ENCODE measurements at places on chromosomes 12 and 14.

DNA sequence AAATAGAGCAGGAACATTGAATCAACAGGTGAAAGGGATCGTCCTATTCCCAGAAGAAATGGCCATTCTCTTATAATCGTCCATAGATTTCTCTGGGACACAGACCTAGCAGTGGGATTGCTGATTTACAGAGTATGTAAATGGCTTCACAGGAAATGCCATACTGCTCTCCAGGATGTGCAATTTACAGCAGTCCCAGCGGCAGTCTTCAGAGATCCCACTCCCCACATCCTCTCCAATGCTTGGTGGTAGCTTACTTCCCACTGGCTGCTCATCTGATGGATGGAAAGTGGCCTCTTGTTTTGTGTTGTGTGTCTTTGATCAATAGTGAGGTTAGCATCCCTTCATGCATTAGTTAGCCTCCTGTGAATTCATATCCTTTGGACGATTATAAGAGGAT is 58.1 kb upstream of the PRMT8 start:
- no peak for DNase-seq

DNA sequence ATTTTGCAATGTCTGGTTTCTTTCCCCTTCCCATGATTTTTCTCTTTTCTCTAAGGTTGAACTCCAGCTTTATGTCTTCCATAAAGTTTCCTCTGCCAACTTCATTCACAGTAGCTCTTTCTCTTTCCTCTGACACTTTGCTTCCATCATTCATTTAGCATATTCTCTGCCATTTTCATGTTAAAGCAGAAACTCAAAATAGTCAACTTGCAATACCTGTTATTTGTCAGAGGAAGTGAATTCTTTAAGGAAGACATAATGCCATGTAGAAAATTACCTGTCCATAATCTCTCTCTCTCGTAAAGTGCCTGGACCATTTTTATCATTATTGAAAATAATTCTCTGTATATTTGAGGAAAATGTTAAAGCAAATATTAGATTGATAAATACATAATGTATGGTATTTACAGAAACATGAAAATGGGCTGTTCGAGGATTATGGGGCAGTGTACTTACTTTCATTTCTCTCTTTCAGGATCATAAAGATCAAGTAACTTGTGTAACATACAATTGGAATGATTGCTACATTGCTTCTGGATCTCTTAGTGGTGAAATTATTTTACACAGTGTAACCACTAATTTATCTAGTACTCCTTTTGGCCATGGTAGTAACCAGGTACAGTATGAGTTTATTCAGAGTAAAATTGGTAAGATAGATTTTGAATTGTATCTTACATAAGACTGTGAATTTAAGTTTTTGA is 12.6 kb downstream of the NEDD1 start:
- no peak for DNase-seq

DNA sequence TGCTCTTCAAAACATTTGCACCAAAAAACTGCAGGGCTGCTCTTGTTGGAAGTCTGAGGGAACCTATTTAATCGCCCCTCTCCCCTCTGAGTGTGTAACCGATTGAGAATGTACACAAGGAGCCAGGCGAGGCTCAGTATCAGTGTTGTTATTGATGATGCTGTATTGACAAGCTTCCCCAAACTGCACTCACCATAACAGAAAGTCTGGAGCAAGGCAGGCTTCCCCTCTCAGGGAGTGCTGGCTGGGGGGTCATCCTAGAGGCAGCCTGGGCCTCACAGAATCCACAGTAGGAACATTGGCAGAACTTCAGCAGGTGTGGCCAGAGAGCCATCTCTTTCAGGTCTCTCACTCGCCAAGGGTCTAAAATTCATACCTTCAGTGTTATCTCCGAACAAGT is 58.1 kb upstream of the TUNAR start:
- no peak for DNase-seq

GRCh38 chr12:116559162-116559935 is at the start of gene MAP1LC3B2:
Gene MAP1LC3B2, plus strand, starts transcription at chr12:116559381. Its CDS starts 16,562 bp downstream, at chr12:116575943.
- DNase-seq = peak; percentile 79

GRCh38 chr14:29242755-29243754 is 476.5 kb downstream of the FOXG1 start:
- no peak for DNase-seq

DNA sequence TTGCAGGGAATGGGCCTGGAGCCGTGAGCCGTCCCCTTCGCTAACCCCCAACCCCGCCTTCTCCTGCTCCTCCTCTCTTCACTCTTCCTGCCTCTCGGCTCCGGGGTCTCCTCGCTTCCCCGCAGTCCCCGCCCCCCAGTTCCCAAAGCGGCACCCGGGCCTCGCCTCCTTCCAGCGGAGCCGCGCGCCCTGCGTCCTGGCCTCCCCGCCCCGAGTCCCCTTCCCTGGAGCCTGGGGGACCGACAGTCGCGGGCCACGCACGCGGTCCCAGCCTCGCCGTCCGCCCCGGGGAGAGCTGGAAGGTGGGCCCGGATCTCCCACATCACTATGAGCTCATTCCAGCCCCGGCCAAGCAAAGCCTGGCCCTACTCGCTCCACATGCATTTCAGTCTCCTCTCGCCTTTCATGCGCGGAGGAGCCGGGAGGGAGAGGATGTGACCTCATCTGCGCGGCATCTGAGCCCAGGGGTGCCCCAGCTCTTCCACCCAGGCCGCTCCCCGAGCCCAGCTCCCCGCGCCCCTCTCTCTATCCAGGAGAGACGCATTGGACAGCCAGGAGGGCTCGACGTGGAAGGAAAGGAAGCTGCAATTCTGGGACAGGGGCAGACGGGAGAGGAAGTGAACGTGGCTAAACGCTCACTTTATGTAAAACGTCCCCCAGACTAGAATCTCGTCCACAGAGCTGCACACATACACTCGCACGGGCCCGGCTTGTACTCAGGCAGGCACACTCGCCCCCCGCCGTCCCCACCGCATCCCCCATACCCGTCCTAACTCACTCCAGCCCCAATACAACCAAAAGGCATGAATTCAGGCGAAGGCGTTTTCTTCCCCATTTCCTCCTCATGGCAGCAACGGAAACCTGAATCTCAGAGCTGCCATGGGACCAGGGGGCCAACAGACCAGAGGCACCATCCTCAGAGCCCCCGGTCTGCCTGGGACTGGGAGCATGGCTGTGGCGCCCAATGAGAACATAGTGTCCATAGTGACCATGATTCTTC is 108.7 kb upstream of the CCND2 start:
- peak; percentile 79 for DNase-seq

GRCh38 chr14:64968651-64969050 is 3.5 kb downstream of the RAB15 start:
- DNase-seq = no peak

GRCh38 chr12:45852508-45852907 is 123.0 kb downstream of the ARID2 start:
- no peak for DNase-seq

DNA sequence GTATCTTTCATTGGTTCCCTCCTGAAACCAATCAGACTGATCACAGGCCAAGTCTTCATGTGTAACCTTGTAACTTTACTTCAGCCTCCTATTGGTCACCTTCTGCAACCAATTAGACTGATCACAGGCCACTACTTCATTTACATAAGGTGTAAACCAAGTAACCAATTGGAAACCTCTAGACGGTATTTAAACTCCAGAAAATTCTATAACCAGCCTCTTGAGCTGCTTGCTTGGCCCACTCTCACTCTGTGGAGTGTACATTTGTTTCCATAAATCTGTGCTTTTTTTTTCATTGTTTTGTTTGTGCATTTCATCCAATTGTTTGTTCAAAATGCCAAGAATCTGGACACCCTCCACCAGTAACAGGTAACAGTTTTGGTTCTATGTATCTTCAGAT is 47.5 kb downstream of the EIF2S3B start:
- DNase-seq = no peak

- no peak for DNase-seq
Measured at GRCh38 chr12:120167529-120168095, 26.9 kb downstream of the GCN1 start.

- no peak for DNase-seq
Measured at GRCh38 chr12:53618275-53618674, 7.9 kb downstream of the ATF7 start.

DNA sequence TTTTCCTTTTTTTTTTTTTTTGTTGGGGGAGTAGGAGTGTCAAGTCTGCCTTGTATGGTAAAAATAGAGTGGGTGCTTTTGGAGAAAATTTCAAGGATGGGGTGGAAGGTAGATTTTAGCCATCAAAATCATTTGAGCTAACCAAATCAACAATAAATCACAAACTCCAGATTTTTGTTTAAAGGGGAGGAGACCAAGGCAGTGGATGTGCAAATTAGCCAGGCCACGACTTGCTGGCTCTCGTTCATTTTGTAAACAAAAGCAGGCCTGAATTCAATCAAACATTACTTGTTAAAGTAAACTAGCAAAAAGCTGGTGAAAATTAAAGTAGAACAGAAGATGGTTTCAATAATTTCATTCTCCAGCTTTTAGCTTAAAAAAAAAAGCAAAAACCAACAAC is 387.2 kb downstream of the BMP4 start:
- no peak for DNase-seq

GRCh38 chr14:62528296-62528695 is 517.0 kb downstream of the KCNH5 start:
- no peak for DNase-seq

- no peak for DNase-seq
Measured at GRCh38 chr12:32089586-32089985, 17.1 kb upstream of the BICD1 start.

GRCh38 chr12:51480978-51481377 is 56.3 kb downstream of the SLC4A8 start:
- no peak for DNase-seq

DNA sequence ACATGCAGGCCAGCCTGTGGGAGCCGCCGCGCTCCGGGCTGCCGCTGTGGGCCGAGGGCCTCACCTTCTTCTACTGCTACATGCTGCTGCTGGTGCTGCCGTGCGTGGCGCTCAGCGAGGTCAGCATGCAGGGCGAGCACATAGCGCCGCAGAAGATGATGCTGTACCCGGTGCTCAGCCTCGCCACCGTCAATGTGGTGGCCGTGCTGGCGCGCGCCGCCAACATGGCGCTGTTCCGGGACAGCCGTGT is 2.9 kb downstream of the TMEM121 start:
- DNase-seq = no peak

DNA sequence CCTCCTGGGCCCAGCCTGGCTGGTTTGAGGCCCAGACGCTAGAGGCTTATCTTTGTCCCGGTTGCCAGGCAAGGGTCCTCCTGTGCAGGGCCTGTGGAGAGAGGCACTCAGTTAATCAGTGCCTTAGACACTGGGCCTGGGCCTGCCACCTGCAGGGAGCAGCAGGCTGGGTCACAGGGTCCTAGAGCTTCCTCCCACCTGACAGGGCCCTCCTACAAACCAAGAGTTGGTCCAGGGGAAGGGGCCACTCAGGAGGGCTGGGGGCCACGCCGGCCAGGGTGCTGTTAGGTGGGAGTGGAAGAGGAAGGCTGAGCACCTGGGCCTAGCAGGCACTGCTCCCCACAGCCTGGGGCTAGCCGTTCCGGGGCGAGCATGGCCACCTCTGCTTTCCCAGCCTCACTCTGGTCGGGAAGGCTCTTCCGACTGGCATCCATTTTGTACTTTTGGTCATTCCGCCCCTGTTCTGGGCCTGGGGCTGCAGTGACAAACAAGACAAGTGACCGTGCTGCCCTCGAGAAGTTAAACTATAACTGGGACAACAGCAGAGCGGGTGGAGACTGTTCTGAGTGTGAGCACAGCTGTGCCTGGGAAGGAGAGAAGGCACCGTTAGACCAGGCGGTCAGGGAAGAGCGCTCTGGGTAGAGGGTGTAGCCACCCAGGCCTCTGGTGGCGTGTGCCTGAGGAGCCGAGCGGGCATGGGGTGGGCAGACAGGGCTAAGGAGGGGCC is 27.2 kb downstream of the FBRSL1 start:
- no peak for DNase-seq

DNA sequence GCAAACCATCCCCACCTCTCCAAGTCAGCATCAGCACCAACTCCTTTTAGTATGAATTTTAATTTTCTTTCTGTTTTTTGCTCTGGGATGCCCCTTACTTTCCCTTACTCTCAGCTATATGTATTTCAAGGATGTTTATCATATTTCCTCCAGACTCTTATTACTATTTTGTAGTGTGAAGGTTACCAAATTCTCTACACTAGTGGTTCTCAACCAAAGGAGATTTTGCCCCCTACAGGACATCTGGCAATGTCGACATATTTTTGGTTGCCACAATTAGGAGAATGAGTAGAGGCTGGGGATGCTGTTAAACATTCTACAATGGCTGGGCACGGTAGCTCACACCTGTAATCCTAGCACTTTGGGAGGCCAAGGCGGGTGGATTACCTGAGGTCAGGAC is 29.1 kb upstream of the SOS2 start:
- DNase-seq = no peak

DNA sequence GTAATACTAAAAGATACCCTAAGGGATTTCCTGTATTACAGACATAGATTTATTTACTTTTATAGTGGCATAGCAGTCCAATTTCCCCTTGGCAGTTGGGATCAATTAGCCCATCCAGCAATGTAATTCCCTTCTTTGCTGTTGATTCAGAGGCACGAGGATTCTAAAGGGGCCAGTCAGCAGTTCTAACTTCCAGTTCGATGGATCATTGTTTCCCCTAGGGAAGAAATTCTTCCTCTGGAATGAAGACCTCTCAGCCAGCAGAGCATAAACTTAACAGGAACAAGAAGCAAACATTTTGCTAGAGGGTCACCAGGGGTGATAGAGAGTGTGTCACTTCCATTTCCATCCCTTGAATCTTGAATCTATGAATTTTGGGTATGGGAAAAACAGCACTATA is 395.7 kb upstream of the NOVA1 start:
- DNase-seq = no peak

DNA sequence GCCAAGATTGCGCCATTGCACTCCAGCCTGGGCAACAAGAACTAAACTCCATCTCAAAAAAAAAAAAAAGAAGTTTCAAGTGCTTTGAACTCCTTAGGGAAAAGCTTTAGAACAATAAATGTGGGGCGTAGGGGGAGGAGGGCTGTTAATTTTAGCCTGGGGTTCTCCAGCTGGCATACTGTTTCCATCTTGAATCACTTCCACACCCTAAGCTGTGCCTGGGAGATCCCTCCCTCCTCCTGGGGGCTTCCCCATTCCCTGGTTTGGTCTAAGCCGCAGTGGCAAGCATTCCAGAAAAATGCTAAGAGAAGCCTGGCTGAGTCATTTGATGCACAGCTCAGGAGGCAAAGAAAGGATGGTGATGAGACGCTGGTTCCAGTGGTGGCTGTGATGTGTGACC is 2.3 kb upstream of the ZNF384 start:
- DNase-seq = no peak

GRCh38 chr14:65548878-65549277 is 136.3 kb downstream of the FUT8 start:
- no peak for DNase-seq

DNA sequence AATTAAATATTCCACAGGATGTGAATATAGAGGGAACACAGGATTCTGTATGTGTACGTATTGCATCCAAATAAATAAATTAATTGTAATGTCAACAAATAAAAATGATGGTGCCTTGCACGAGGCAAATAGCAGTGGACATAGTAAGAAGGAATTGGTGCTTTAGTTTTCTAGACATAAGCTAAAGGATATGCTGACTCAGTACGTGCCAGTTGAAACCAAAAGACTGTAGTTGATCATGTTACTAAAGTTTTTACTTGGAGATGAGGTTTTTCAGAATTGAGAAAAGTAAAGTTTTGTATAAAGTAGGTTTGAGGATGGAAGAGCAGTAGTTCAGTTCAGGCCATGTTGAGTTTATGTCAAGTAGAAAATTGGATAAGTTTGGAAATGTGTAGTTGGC is 807.2 kb downstream of the SLC16A7 start:
- no peak for DNase-seq

All from activated CD4-positive, alpha-beta T cell treated with anti-CD3 and anti-CD28 coated beads for 48 hours (primary cell).